ENCODE measurements at places on chromosomes 12 and 14.

- DNase-seq = peak; percentile 48
Observed at GRCh38 chr14:95319312-95320077, at the start of gene CLMN. CLMN (minus strand) TSS chr14:95319908; CDS start chr14:95319792, 116 bp downstream.

GRCh38 chr12:94587266-94588241, 62.8 kb downstream of the TMCC3 start:
- no peak for DNase-seq

DNA sequence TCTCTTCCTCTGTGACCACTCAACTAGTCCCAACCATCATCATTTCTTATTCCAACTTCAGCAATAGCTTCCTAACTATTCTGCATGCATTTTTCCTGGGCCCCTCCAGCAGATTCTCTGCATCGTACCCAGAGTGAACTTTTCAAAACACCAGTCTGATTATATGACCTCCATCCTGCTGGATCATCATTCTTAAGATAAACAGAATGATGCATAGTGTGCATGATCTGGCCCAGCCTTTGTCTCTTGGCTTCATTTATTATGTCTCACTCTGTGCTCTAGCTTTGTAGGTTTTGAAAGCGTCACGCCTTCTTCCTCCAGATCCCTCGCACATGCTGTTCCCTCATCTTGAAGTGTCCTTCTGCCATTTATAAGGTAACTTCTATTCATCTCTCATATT, 46.3 kb upstream of the SLC38A4 start:
- no peak for DNase-seq

DNA sequence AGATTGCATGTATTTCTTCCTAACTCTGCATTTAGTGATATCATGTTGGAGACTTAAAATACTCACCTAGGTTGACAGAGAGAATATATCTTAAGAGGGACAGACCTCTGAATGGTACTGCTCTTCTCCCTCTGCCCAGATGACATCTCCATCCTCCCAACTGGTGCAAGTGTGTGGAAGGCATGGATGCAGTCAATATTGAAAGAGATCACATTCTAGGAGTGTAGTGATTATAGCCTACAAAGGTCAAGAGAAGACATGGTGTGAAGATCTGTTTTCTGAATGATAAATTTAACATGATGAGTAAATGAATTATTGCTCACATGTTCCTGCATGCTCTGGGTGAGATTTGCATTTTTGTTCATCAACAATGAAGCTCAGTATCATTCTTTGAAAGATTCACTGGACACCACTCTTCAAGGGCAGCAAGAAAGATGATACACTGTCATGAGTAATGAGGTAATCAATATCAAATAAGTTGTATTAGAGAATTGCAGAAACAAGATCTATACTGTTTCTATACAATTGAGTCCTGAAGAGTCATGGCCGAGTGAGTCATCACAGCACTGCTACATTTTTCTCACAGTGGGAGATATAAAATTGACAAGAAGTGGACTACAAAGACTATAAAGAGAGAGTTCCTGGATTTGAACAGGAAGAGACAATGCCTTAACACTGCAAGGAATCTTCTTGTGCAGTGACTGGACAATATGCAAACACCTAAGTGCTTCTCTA, 183.3 kb upstream of the KRR1 start:
- no peak for DNase-seq

- DNase-seq = no peak
Observed at GRCh38 chr12:93336291-93336741, 41.4 kb upstream of the NUDT4 start.

DNA sequence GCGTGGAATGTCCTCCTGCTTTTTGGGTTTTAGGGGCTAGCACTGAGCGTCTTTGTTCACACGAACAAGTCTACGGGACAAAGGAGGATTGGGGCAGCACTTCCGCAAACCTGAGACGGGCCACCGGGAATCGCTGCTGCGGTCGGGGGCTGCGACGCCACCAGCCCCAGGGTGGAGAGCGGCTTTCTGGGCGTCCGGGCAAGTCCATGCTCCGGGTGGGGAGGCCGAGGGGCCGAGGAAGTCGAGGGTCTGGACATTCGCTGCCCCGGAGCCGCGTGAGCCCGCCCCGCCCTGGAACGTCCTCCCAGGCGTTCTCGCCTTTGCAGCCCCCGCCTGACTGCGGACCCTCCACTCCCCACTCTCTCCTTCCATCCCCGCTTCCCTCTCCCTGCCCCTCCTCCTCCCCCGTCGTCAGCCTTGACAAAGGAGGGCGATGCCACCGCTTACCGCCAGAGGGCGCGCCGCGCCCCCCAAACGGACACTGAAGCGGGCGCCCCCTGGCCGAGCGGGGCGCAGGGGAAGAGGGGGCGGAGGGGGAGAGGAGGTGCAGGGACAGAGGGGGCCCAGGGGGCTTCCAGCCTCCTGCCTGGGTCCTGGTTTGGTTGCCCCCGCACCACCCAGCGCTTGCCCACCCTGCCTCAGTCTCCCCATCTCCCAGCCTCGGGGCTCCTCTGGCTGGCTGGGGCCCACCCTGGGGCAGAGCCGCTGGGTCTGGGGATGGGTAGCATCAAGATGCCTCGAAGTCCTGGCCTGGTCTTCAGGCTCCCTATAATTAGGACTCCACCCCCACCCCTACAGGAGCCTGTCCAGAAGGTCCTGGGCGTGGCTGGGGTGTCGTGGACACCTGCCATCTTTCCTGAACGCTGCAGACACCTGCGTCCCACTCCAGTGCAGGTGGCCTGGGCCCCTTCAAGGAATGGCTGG, 39.1 kb upstream of the INF2 start:
- peak; percentile 20 for DNase-seq

DNA sequence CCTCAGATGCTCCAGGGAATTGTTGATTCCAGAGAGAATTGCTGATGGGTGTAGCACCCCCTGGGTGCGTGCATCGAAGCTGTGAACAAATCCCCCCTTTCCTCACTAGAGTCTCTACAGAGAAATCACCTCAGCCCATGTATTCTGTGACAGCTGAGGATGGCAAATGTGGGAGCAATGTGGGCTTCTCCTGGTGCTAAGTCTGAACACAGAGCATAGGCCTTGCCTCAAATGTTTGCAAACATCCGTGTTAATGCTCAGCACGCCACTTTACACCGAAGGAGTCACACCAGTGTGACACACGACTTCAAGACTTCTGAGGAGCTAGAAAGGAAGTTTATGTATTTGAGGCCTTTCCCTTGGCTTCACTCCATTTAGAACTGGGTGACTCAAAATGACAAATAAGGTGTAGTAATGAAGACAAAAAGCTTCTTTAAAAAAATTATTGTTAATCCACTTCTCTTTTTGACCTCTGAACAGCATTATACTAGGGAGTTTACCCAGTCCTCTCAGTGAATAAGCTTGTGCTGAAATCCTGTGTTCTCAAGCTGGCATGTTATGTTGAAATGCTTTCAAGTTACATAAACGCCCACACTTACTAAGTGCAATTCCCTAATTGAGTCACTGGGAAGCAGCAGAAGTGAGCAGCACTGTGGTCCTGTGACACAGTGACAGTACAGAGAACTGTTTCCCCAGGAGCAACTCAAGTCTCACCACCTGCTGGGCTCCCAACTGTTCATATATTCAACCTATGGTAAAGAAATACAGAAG, 92.9 kb downstream of the FAR2 start:
- DNase-seq = peak; percentile 98

- no peak for DNase-seq
Observed at GRCh38 chr12:71731439-71732356, 23.0 kb upstream of the RAB21 start.

DNA sequence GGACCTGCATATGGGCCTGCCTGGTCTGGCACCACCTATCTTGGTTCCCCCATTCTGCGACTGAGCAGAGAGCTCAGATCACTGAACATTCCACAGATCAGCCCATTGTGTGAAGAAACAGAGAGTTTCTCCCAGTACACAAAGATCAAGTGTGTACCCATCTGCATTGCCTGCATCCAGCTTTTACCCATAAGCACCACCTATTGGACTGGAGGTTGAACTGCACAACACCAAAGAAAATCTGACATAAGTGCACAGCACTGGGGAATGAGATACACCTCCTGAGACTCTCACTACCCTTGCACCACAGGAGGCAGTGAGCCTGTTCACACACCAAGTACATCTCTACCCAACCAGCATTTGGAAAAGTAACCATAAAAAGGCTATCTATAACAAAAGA, 362.6 kb upstream of the CLEC14A start:
- DNase-seq = no peak

DNA sequence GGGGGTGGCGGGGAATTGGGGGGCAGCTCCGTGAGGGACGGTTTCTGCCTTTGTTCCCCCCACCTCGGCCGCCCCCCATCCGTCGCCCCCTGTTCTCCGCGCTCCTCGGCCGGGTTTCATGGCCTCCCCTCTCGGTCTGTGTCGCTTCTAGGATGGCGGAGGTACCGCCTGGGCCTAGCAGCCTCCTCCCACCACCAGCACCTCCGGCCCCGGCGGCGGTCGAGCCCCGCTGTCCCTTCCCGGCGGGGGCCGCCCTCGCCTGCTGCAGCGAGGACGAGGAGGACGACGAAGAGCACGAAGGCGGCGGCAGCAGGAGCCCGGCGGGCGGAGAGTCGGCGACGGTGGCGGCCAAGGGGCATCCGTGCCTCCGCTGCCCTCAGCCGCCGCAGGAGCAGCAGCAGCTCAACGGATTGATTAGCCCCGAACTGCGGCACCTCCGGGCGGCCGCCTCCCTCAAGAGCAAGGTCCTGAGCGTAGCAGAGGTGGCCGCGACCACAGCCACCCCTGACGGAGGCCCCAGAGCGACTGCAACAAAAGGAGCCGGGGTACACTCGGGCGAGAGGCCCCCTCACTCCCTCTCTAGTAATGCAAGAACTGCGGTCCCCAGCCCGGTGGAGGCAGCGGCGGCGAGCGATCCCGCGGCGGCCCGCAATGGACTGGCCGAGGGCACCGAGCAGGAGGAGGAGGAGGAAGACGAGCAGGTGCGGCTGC, 575 bp downstream of the NAA30 start:
- peak; percentile 7 for DNase-seq

- DNase-seq = no peak
Observed at GRCh38 chr12:122811777-122812176, 23.5 kb upstream of the HIP1R start.

DNA sequence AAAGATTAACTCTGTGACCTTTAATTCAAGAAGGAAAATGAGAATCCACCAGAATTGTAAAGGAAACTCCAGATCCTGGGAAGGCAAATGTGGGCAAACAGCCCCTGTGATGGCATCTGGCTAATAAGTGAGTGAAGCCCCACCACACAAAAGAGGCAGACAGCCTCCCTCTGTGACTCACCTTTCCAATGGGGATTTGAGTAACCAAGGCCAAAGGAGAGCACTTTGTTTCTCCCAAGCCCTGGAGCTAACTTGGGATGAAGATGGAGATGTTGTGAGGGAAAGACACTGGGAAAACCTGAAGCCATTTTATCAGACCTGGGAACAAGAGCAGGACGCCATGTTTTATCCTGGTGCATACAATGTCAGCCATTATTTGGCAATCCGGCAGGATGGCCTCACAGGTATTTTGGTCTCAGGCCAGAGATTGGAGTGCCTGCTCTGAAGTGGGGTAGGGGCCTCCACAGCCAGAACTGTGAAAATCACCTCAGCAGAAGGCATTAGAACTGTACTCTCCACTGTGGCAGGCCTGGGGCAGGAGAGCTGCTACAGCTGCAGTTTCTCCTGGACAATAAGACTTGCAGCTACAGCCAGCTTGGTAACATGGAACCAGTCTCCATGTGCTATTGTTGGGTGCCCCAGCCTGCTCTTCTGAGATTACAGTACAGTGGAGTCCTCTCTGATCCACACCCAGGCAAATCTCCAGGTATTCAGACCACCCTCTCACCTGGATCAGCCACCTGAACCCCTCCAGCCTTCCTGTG, 96.6 kb upstream of the PCED1B start:
- no peak for DNase-seq

- peak; percentile 77 for DNase-seq
Observed at GRCh38 chr14:102786768-102787167, 9.5 kb downstream of the TRAF3 start.

DNA sequence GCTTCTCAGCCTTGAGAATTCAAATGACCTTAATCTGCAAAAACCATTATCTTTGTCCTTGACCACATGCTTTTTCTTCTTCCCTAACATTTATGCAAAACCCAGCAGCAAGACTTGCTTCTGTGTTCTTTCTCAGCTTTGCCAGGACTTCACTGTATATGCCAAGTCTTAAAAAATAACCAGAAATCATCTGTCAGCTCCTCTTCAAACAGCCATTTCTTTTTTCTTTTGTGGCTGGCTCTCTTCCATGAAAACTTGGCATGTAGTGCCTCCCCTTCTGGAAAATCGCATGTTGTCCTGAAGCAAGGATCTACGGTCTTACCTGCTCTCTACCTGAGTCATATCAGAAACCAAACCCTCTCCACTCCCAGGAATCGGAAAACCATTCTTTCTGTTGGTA, 364.9 kb downstream of the RPS29 start:
- no peak for DNase-seq

- DNase-seq = no peak
Observed at GRCh38 chr14:66650491-66650911, 142.6 kb downstream of the GPHN start.

- DNase-seq = no peak
Observed at GRCh38 chr12:64042911-64043310, 179.2 kb downstream of the KICS2 start.

GRCh38 chr12:66573605-66574004, 105.3 kb downstream of the GRIP1 start:
- DNase-seq = no peak

- DNase-seq = peak; percentile 89
Observed at GRCh38 chr12:49703647-49704137, 3.5 kb downstream of the FMNL3 start.

DNA sequence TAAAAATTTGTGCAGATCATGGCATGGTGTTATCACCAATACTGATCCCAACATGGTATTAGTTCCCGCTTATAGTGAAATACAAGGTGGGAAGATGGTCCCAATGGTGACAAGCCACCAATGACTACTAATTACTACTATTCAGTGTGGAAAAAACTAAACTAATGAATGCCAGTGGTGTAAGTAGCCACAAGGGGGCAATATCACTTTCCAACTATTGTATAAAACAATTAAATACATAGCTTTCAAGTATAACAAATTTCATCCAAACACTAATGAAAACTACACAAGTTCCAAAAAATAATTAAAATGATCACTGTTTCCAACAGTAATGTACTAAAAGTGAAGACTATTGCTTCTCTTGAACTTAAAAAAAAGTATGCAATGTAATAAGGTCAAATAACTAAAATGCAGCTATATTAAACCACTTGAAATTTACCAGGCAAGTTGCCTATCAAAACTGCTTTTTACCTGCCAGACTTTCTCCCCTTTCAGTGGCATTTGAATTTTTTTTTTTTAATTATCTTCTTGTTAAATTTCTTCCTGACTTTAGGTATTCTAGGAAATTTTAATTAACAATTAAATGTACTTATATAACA, 58.0 kb downstream of the PAPLN start:
- peak; percentile 45 for DNase-seq
